AG04450 (cell line): ENCODE measurements at places on chromosomes 16 and 17.

- no peak for DNase-seq
Observed at GRCh38 chr17:67879662-67880061, 54.4 kb downstream of the BPTF start.

GRCh38 chr17:75843577-75844529 is at the start of gene UNC13D:
UNC13D (minus strand) TSS chr17:75844404; CDS start chr17:75844337, 67 bp downstream.
- DNase-seq: no peak

DNA sequence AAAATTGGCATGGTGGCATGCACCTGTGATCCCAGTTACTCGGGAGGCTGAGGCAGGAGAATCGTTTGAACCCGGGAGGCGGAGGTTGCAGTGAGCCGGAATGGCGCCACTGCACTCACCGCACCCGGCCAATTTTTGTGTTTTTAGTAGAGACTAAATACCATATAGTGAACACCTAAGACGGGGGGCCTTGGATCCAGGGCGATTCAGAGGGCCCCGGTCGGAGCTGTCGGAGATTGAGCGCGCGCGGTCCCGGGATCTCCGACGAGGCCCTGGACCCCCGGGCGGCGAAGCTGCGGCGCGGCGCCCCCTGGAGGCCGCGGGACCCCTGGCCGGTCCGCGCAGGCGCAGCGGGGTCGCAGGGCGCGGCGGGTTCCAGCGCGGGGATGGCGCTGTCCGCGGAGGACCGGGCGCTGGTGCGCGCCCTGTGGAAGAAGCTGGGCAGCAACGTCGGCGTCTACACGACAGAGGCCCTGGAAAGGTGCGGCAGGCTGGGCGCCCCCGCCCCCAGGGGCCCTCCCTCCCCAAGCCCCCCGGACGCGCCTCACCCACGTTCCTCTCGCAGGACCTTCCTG is at the start of gene HBQ1:
TSS of gene HBQ1 (plus strand) at position 359 of the 575 bp plus-strand sequence. CDS start at position 387, 28 bp downstream.
- DNase-seq: no peak

GRCh38 chr16:77974883-77975282 is 47.5 kb upstream of the CLEC3A start:
- DNase-seq: no peak

DNA sequence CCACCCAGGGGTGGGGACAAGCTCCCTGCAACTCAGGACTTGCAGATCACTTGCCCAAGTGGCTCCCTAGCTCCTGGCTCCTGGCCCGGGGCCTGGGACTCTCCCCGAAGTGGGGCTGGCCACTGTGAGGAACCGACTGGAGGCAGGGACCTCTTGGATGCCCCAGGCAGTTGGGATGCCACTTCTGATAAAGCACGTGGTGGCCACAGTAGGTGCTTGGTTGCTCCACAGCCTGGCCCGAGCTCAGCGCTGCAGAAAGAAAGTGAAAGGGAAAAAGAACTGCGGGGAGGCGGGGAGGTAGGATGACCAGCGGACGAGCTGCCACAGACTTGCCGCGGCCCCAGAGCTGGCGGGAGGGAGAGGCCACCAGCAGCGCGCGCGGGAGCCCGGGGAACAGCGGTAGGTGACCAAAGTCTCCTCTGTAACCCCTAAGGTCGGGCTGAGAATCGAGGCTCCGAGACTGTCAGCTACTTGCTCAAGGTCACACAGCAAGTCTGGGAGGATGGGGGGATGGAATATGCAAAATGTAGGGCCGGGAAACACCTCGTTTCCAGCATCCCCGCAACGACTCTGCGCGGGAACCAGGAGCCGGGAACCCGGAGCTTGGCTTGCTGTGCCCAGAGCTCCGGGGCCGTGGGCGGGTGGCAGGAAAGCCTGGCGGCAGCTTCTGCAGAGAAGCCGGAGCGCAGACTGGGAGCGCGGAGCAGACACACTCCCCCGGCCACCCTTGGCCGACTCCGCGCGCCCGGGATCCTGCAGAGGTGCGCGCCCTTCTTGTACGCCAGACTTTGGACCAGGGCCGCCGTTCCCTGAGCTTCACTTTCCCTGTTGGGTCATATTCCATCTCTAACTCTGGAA is 1.9 kb downstream of the CIITA start:
- no peak for DNase-seq

DNA sequence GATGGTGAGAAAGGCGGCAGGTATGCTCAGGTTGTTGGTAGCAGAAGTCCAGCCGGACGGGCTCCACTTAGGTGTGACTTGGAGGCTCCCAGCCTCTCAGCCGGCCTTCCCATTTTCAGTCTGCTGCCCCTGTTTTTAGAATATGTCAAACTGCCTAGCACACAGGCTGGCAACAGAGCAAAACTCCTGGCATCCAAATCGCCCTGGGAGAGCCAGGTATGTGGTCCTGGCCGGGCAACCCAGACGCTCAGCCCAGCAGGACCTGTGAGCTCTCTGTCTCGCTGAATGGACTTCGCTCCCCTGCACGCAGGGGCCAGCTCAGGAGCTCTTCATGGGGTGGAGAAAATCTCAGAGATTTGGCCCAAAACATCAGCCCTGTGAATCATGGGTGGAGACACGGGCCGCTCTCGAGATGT is 147.9 kb upstream of the CHMP6 start:
- DNase-seq: no peak

DNA sequence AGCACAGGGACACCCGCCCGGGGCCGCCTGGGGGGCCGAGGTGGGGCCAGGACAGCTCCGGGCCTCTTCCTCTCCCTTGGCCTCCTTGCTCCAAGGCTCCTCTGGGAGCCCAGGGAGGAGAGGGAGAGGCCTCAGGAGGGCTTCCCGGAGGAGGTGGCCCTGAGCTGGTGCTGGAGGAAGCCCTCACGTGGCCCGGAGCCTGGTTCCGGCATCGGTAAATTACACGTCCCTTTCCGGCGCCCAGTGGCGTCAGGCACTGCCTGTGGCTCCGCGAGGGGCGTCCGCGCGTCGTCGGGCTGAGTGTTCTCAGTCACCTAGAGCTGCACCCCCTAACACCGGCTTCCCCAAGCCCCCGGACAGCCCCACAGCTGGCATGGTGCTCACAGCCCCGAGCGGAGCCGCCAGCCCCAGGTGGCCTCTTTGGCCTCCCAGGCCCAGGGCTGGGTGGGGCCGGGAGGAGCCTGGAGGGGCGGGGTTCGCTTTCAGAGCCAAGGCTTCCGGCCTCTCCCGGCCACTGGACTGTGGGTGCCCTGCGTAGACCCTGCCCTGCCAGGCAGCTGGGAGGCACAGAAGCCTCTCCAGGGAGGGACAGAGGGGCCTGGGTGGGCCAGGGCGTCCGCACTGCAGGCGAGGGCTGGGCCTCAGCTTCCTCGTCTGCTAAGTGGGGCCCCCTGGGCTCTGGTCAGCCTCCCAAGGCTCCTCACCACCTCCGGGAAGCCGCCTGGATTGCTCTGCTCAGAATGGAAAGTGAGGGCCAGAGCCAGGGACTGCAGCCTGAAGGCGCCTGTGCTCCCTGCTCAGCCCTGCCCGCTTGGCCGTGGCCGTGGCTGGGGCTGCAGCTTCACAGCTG is 27.9 kb upstream of the SSTR5 start:
- DNase-seq: no peak

DNA sequence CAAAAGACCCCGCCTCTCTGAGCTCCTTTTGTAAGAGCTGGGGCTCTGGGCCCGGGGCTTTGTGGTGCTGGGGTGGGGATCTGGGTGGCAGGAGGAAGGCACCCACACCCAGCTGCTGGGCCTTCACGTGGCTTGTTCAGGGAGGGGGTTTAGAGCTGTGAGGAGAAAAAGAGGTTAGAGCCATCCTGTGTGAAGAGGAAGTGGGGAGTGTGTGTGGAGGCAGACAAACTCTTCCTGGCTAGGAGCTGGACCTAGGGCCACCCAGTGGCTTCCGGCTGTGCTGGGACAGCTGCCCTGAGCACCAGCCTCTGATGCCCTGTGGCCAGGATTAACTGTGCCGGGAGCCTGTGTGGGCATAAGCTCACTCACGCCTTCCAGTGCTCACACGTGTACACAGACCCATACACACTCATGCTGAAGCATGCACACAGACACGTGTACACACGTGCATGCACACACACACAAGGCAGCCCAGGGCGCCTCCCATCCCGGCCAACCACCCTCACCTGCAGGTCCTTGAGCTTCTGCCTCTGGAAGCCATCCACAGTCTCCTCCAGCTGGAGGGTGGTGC is 7.4 kb downstream of the CIBAR2 start:
- no peak for DNase-seq

DNA sequence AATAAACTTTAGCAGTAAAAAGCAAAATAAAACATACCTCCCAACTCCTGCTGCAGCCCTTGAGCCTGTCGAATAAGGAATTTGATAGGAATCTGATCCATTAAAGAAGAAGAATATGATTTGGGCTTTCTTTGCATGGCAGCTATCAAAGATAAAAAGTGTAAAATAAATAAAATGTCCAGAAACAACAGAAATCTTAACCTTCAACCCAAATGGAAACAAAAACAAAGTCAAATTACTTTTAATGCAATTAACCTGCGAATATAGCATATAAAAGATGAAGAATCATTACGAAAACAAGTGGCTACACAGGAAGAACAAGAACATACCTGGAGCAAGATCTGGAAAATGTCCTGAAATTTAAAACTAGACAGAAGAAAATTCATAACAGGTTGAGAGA is 21.5 kb upstream of the BRIP1 start:
- no peak for DNase-seq
